Activated naive CD4-positive, alpha-beta T cell (primary cell): ENCODE measurements at places on chromosomes 7 and 10.

GRCh38 chr10:96482815-96483588 is 30.7 kb downstream of the TLL2 start:
- no peak for DNase-seq

- no peak for DNase-seq
Measured at GRCh38 chr7:26612742-26613141, 251.6 kb downstream of the SKAP2 start.

DNA sequence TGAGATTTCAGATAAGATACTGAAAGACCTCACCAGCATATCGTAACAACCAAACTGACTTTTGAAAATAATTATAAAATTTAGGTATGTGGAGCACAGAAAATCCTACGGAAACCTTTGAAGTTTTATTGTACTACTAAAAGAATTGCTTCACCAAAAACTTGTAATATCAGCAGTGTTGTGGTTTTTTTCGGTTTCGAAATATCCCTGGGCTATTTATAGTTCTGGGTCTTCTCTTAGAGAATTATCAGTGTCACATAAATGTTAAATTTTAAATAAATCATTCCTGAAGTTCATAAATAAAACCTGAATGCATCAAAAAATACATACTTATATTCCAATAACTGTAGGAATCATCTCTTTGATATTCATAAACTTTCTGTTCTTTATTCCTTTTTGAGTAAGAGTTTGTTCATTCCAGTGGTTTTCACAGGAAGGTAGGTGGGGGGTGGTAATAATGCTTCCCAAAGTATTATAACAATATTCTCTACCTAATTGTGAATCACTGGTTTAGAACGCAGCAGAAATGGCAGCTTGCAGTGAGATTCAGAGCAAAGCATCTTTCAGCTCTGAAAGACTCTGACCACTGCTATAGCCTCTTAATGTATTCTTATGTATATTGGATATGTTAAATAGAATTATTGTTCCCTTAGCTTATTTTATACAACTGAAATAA is 60.2 kb downstream of the ZNF277 start:
- DNase-seq = no peak

- DNase-seq = no peak
Measured at GRCh38 chr7:50814166-50814565, 31.5 kb upstream of the GRB10 start.

- DNase-seq = no peak
Measured at GRCh38 chr10:122864901-122865300, 14.5 kb downstream of the FAM24B start.

- DNase-seq = peak; percentile 87
Measured at GRCh38 chr10:6163364-6164270, 39.1 kb upstream of the PFKFB3 start.
